ENCODE measurements at places on chromosomes 16 and 17. TPM values are rescaled to one million over a fixed set of nuclear protein-coding genes. Genes with fewer than 3 reads are reported as not detected.

PHOSPHO1 gene
- total RNA-seq, result 0.97 TPM

ALDH3A1 gene
- total RNA-seq, result 888 TPM

HBA1 gene
- 2.3 TPM for total RNA-seq

TBC1D3I gene
- total RNA-seq, result 0.46 TPM

NDRG4 gene
- total RNA-seq, result 22.3 TPM

AARS1 gene
- total RNA-seq, result 102 TPM

SPPL2C gene
- total RNA-seq, result not detected

DNAAF8 gene
- 1.3 TPM for total RNA-seq

GAS2L2 gene
- total RNA-seq, result not detected

RHBDL3 gene
- total RNA-seq, result 2.7 TPM

AMFR gene
- total RNA-seq, result 56.8 TPM

EVPL gene
- 20.9 TPM for total RNA-seq

ZFHX3 gene
- total RNA-seq, result 9.9 TPM

TK1 gene
- 220 TPM for total RNA-seq

PRAC2 gene
- not detected for total RNA-seq

SEZ6L2 gene
- 11.0 TPM for total RNA-seq

UBN1 gene
- 21.5 TPM for total RNA-seq

IFT20 gene
- total RNA-seq, result 59.6 TPM

SPATA22 gene
- total RNA-seq, result not detected

NAGS gene
- total RNA-seq, result 1.1 TPM

DHX58 gene
- total RNA-seq, result 0.40 TPM

PYY gene
- total RNA-seq, result not detected

CHST5 gene
- 0.08 TPM for total RNA-seq

CDIPT gene
- total RNA-seq, result 92.4 TPM

All from A549 treated with ZK216348 at 1 μM for 4 hours (cell line).